ENCODE measurements at places on chromosomes 16 and 17.

DNA sequence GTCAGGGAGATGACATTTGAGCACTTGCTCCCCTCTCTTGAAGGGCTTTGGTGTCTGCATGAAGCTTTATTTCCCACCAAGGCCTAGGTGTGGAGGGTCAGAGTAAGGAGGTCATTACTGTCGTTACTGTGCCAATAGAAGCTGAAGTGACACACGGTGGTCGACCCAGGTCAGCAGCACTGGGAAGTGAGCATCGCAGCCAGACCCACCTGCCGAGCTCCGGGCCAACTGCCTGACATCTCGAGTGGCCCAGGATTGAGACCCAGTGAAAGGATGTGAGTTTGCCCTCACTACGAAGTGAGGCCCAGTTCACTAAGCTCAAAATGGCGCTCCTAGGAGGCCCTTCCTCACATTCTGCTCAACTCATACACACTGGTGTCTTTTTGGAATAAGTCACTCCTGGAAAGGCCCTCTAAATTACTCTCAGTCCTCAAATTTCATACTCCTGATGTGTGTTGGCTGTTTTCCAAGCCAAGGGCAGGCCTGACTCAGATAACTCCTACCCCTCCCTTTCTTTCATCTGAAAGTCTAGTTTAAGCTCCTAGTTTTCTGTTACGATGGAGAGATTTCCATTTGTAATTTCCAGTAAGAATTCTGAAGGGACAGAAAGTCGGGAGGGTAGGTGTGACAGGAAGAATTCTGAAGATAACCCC lies 200.4 kb downstream of the LGALS9B start:
- DNase-seq: peak; percentile 61

GRCh38 chr16:88784074-88784855 lies 755 bp downstream of the PIEZO1 start:
- peak; percentile 10 for DNase-seq

DNA sequence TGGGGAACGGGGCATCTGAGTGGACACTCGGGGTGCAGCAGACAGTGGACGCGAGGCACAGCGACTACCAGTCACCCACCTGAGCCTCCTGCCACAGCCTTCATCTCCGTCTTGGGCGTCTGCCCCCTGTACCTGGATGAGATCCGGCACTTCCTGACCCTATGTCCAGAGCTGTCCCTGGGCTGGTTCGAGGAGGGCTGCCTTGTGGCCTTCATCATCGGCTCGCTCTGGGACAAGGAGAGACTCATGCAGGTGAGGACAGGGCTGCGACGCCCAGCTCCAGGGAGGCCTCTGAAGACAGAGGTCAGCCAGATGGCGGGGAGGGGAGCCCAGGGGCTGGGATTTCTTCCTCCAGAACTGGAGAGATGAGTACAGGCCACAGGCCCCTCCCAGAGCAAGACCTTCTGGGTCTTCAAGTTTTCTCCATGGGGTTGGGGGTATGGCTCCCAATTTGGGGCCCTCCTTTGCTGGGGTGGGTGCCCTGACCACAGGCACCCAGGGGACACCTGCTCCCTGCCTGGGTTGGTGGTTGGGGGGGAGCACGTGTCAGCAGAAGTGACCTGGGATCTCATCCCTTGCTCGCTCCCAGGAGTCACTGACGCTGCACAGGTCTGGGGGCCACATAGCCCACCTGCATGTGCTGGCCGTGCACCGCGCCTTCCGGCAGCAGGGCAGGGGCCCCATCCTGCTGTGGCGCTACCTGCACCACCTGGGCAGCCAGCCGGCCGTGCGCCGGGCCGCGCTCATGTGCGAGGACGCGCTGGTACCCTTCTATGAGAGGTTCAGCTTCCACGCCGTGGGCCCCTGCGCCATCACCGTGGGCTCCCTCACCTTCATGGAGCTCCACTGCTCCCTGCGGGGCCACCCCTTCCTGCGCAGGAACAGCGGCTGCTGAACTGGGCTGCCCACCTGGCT lies 1.9 kb downstream of the AANAT start:
- DNase-seq: no peak

GRCh38 chr17:79829457-79829856 lies 9.8 kb downstream of the CBX4 start:
- DNase-seq: no peak

GRCh38 chr16:83732536-83732935 lies 75.2 kb upstream of the HSBP1 start:
- DNase-seq: no peak

DNA sequence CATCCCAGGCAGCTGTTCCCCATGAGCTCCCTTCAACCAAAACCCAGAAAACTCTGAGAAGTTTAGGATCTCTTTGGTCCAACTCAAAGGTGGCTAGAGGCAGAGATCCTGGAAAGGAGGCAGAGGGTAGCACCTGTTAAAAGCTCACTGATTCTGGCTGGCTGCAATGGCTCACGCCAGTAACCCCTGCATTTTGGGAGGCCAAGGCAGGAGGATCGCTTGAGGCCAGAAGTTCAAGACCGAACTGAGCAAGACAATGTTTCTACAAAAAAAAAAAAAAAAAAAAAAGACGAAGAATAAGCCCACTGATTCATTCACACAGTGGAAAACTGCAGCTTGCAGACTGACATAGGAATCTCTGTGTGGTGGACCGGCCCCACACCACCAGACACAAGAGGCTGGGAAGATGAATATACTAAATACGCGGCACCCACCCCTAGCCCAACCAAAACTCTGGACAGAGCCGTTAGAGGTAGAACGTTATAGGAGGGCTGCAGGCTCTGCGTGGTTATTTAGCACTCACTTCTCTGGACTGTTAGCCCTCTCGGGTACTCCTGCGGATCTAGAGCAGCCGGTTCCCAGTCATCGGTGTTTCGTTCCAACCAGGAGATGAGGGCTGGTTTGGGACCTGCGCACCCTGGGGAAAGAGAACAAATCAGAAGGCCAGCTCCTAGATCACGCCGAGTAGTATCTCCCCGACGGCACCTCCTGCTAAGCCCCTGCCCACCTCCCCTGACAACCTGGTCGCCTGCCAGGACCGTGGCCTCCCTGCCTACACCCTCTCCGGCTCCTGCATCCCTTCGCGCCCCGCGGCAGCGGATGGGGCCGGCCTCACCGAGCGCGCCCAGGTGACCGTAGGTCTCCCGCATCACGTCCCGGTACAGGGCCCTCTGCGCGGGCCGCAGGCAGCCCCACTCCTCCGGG lies 925 bp downstream of the ZNF689 start:
- peak; percentile 47 for DNase-seq

- DNase-seq: no peak
Measured at GRCh38 chr17:63126607-63127006, 160.6 kb downstream of the TANC2 start.

DNA sequence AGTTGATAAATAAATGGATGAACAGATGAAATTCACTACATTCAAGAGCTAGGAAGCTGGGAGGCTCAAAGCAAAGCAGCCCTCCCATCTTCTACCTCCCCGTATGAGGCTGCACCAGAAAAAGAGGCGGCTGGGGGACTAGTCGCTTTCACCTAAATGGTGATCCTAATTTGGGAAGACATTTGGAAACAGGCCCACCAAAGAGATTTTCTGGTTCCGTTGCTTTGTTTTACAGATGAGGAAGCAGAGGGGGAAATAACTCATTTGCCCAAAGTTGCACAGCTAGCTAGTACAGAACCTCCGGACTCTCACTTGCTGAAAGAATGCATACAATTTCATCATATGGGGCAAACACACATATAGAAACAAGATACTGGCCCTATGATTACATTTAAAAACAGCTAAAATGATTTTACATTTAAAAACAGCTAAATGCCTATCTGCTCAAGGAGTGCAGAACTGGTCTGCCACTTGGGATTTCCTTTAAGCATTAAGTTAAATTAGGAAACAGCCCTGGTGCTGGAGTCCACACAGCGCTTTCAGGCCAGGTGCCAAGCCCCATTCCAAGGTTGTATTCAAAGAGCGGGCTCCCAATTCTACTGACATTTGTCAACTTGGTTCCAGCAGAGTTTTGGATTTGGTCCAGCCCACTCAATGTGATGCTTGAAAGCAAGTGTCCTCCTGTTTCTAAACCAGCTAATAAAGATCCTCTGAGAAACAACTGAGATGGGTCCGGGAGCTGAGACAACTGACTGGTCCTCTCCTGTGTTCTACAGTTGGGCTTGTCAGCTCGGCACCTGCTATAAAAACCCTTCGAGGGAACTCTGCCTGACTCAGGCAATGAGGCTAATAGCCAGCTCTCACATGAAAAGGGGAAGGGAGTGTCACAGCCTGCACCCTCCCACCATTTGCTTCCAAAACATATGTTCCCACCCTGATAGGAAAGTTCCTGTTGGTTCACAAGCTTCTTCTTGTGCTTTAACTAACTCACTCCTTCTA lies 11.7 kb downstream of the ERN1 start:
- DNase-seq: peak; percentile 62

- DNase-seq: no peak
Measured at GRCh38 chr17:27893841-27894503, 807 bp upstream of the LYRM9 start.

DNA sequence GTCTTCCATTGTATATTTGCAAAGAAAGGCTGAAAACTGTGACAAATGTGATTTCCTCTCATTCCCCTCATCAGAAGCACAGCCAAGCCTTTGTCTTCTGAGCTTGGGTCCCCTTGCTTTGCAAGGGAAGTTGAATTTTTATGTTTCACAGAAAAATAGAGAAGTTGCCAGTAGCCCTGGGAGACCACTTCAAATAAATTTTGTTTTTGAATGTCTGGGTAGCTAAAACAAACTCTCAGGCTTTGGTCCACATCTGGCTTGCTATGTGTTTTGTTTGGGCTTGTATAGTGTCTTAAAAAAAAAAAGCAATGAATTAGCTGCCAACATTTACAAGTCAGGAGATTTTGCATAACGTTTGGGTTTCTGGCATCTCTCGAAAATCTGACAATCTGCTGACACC lies 24.1 kb downstream of the PIK3R6 start:
- DNase-seq: no peak

GRCh38 chr16:101586-101985 lies 23.6 kb downstream of the MPG start:
- no peak for DNase-seq

GRCh38 chr16:48003206-48003907 lies 152.4 kb downstream of the ABCC12 start:
- DNase-seq: no peak

DNA sequence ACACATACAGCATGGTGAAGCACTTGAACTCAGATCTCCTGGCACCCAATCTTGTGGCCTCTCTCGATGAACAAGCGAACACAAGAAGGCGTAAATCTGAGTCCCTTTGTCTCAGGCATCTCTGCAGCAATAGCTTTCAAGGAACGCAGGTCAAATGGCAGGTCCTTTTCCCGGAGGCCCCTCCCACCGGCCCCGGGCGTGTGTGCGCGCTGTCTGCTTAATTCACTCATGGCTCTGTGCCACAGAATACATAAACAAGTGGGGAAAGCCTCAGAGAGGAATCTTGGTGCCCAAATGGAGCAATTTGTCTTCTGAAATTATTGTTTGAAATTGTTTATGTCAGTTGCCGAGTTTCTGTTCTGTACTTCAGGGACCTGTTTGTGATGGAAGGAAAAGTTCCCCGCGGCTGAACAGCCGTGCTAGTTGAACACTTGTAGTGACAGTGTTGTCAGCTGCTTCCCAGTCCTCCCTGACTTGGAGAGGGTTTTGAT lies 14.8 kb downstream of the MYOCD start:
- DNase-seq: no peak

DNA sequence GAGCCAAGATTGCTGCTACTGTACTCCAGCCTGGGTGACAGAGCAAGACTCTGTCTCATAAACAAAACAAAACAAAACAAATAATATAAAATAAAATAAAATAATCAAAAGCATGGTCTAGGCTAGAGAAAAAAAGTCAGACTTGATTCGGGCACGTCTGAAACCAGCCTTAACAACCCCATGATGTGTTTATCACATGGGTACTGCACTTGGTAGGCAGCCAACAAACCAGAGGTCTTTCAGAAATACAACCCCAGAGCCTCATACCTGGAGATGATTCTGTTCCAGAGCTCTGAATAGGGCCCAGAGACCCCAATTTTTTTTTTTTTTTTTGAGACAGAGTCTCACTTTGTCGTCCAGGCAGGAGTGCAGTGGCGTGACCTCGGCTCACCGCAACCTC lies 9.6 kb upstream of the HAPSTR1 start:
- no peak for DNase-seq

DNA sequence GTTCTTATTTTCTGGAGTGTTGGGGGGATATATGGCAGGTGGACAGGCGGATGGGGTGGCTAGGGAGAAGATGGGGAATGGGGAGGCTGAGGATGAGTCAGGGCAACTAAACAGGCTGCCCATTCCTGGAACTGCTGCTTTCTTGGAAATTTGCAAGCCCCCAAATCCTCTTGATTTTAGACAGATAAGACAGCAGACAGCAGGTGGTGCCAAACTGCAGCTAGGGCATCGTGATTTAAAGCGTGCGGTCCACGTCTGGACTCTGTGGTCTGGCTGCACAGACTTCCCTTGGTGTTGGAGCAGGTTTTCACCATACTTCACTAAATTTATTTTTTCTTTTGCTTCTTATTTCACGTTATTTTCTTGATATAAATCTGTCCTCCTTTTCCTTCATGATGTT lies 10.9 kb upstream of the KRT24 start:
- no peak for DNase-seq

GRCh38 chr17:74185571-74186185 lies 17.8 kb upstream of the RPL38 start:
- peak; percentile 36 for DNase-seq

- DNase-seq: no peak
Measured at GRCh38 chr16:50354629-50355456, 13.9 kb downstream of the BRD7 start.

GRCh38 chr16:85614338-85615013 lies 1.4 kb downstream of the GSE1 start:
- DNase-seq: no peak

- no peak for DNase-seq
Measured at GRCh38 chr17:62110923-62111484, 45.9 kb upstream of the MED13 start.

- DNase-seq: no peak
Measured at GRCh38 chr16:81657224-81657623, 121.9 kb upstream of the PLCG2 start.

- no peak for DNase-seq
Measured at GRCh38 chr17:32443827-32444300, 446 bp upstream of the PSMD11 start.

GRCh38 chr17:17693253-17694168 lies 12.3 kb downstream of the RAI1 start:
- peak; percentile 43 for DNase-seq

DNA sequence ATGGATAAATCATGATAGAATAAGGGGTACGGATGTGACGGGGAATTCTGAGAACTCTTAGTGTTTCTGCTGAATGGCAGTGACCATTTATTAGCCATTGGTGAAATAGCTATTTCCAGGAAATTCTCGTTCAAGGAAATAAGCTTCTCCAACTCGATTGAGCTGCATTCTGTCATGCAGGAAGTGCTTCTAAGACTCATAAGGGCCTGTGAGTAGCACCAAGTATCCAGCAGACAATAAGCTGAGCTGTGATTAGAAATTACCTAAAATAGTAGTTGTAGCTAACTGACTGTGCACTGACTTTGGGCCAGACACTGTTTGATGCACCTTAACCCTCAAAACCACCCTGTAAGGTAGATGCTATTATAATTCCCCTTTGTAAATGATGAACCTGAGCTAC lies 107.8 kb upstream of the IRX5 start:
- DNase-seq: no peak

Data from DMS79 treated with DMSO at 0.1 percent for 48 hours (cell line).